ENCODE measurements at places on chromosomes 6 and 20.

DNA sequence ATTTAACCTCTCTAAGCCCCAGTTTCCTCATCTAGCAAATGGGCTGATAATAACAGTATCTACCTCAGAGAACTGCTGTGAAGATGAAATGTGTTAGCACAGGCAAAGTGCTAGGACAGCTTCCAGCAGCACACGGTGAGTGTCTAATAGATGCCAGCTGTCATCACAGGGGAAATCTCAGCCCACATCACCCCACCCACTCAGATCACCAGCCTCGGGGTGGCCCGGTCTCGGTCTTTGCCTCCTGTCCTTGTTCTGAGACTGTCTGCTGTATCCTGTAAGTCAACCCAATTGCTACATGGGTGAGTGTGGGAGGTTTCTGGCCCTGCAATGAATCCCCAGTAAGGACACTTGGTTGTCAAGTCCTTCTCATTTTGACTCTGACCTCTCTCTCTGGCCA, 99.5 kb upstream of the ZNFX1 start:
- no peak for DNase-seq

- no peak for DNase-seq
These were observed 86.7 kb upstream of the AGPAT4 start for GRCh38 chr6:161360520-161360919.

GRCh38 chr20:62832951-62833391, 16.1 kb downstream of the COL9A3 start:
- DNase-seq = no peak

DNA sequence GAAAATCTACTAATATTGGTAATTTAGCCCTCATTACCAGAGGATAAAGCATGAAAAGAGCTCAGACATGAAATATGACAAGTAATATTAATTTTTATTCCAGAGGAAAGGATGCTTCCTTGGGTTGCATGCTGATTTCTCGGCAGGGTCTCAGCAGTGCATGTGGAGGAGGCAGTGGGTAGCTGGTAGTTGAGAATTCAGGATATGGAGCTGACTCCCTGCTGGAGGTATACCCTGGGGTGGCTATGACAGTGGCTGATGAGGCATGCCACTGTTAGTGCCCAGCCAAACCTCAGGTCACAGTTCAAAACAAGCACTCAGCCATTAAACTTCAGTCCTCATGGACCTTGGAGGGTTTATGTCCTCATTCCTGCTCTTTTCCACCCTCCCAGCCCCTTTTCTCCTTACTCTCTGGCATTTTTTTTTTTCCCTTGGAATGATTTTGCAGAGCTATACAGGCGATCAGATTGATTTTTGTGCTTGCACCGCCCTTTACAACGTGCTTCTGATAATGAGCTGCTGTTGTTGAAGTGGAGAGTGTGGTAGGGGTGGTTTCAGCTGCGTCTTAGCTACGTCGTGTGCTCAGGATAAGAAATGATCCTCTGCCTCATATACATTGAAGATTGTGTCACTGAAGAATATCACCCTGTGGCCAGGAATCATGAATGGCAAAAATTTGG, 761.9 kb upstream of the MMS22L start:
- peak; percentile 5 for DNase-seq

GRCh38 chr6:40391086-40391485, 196.1 kb downstream of the LRFN2 start:
- DNase-seq = no peak

DNA sequence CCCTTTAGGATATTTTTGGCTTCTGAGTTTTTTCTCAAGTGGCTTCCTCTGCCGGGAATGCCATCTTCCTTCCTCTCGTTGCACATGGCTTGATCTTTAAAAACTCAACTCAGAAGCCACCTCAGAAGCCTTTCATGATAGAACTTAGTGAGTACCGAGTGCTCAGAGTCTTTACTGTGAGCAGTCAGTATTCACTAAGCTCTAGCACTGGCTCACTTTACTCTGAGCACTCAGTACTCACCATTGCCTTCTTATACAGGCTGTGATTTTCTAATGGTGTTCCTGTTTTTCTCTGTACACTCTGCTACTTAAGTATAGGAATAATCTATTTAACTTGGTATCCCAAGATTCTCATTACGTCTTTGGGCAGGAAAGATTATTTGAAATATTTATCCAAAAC, 116.2 kb downstream of the PFDN4 start:
- no peak for DNase-seq

GRCh38 chr6:166307082-166308032, 835 bp downstream of the PRR18 start:
- peak; percentile 64 for DNase-seq

GRCh38 chr20:2093883-2094282, 7.7 kb upstream of the STK35 start:
- DNase-seq = peak; percentile 47

GRCh38 chr6:26521600-26522391, 16.4 kb upstream of the HMGN4 start:
- peak; percentile 93 for DNase-seq

DNA sequence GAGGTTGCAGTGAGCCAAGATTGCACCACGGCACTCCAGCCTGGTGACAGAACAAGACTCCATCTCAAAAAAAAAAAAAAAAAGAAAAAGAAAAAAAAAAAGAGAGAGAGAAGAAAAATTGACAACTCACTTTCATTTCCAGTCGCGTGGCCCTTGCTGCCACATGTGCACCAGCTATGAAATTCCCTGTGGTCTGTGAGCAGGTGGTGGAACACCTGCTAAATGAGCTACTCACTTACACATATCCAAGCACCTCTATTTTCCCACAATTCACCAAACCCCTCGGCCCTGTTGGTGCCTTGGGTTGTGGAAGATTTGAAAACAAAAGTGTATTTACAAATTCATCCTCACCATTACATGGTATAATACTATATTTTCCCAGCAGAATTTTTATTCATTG, 105.2 kb upstream of the ASF1A start:
- DNase-seq = no peak

- DNase-seq = no peak
These were observed 408.4 kb upstream of the FLRT3 start for GRCh38 chr20:14745830-14746229.

DNA sequence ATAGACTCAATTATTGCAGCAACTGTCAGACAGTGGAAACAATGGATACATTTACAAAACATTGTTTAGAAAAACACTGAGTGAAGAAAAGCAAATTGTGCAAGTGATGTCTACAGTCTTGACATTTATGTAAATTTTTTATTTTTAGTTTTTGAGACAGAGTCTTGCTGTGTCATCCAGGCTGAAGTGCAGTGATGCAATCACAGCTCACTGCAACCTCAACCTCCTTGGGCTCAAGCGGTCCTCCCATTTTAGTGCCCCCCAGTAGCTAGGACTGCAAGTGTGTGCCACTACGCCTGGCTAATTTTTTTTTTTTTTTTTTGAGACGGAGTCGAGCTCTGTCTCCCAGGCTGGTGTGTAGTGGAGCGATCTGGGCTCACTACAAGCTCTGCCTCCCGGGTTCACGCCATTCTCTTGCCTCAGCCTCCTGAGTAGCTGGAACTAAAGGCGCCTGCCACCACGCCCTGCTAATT, 9.7 kb downstream of the CNBD2 start:
- no peak for DNase-seq

GRCh38 chr6:116352515-116353471, 18.0 kb upstream of the DSE start:
- DNase-seq = no peak

Measured in mesendoderm (in vitro differentiated cells).